ENCODE measurements at places on chromosomes 11 and 22.

DNA sequence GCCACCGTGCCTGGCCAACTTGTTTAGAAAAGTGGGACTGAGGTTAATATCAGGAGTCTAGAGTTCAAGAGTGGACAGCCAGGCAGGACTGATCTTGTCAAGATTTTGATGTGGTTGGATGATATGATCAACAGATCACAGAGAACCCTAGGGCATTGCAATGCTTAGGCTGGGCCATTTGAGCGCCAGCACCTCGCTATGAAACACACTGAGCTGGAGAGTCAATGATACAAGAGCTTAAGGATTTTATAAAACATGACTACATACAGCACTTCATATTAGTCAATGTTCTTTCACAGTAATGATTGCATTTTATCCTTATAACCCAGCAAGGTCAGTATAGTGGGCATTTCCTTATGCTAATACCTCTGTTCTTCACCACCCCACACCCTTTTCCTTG, 15.4 kb upstream of the PEX26 start:
- DNase-seq, result no peak

- no peak for DNase-seq
Observed at GRCh38 chr11:74681686-74682651, 49.3 kb downstream of the CHRDL2 start.

DNA sequence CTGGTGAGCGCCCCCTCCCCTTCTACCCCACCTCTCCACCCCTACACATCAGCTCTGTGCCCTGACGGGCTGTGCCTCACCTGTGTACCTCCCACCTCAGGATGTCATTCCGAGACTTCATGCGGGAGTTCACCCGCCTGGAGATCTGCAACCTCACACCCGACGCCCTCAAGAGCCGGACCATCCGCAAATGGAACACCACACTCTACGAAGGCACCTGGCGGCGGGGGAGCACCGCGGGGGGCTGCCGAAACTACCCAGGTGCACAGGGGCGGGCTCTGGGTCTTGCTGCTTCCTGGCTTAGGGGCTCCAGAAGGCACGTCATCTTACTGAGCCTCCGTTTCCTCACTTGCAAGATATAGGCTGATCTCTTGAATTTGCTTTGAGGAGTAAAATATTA, 6.8 kb downstream of the CAPN1 start:
- no peak for DNase-seq

DNA sequence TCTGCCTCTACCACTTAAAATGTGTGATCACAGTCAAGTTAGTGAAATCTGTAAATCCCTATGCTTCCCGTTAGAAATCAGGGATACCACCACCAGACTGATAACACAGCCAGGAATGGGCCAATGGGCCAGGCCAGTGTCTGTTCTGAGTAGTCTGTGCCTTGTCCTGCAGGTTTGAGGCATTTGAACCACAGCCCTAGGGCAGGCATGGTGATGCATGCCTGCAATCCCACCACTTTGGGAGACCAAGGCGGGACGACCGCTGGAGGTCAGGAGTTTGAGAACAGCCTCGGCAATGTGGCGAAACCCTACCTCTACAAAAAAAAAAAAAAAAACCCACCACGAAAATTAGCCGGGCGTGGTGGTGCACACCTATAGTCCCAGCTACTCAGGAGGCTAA, 12.1 kb upstream of the AHNAK start:
- DNase-seq, result no peak

- no peak for DNase-seq
Observed at GRCh38 chr11:130711193-130711592, 205.1 kb downstream of the SNX19 start.

GRCh38 chr11:65744026-65744698, 23.6 kb upstream of the RNASEH2C start:
- peak; percentile 12 for DNase-seq

DNA sequence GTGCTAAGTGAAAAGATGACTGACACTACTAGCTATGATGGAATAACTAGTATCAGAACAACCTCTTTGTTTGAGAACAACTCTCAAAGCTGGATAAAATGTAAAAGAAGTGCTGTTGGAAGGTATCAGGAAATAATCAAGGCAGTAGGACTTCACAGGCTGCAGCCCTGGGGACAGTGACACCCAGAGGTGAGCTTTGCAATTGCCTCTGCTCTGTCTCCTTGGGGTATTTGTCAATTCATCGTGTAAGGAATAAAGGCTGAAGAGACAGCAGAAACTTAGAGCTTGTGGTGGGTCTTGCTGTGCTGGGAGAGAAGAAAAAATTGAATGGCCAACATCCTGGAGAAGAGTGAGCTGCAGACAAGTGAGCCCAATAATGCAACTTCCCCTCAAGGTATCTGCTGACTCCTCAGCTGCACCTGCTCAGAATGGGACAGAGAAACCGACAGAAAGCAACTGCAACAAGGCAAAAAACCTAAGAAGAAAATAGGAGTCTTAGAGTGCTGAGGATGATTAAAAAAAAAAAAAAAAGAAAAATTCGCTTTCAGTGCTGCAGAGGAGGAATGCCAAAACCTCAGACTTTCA, 141.1 kb downstream of the RCN1 start:
- peak; percentile 9 for DNase-seq

DNA sequence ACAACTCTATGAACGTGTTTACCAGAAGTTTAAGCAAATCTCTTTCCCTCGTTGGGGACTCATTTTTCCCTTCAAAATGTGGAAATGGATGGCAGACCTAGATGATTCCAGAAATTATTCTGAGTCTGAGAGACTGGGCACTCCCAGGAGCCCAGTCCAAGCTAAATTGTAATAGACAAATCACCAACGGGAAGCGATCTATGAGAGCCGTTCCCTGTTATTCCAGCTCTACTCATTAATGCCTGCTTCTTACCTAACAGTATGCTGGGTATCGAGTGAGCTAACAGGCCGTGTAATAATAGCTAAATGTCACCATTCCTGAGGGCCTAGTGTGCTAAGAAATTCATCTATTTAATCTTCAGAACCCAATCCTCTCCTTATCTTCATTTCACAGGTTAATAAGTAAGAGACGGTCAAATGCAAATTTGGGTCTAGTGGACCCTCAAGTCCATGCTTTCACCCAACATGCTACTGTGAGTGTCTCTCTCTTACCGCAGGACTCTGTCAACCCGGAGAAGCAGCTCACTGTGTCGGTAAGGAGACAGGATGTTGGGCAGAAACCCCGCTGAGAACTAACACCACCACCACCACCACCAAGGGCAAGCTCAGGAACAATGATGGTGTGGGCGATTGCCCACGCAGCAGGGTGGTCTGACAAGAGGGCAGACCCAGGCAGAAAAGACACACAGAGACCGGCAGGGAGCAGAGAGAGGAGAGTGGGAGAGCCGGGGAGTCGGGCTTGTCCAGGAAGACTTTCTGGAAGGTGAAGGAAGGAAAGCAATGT, 57.1 kb upstream of the TIMP3 start:
- no peak for DNase-seq

DNA sequence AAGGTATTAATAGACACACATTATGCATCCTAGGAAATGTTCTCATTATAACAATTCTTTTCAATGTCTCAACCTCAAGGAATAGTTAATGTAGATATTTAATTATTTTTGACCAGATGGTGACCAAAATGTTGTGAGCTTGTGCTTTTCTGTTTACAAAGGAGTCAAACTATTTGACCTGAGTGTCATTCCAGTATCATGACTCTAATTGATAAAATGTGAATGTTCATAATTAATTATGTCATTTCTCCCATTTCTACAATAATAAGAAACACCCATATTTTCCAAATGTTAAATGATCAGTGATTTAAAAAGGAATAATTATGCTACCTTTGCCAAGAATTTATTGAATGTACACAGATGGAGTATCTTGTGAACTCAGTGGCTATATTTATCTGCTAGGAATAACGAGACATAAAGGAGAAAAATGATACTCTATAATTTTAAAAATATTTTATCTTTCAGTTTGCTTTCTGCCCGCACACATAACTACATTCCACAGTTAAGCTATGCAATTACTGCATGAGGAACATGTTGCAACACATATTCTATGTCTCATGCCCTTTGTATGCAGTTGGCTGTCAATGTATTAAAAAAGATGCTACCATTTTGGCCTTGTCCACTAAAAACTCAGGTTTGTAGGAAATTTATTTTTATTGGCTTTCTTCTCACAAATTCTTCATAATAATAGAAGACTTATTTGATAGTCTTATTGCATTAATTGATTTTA, 376.7 kb upstream of the CCDC179 start:
- no peak for DNase-seq

- no peak for DNase-seq
Observed at GRCh38 chr11:77441426-77441825, 32.5 kb downstream of the PAK1 start.

DNA sequence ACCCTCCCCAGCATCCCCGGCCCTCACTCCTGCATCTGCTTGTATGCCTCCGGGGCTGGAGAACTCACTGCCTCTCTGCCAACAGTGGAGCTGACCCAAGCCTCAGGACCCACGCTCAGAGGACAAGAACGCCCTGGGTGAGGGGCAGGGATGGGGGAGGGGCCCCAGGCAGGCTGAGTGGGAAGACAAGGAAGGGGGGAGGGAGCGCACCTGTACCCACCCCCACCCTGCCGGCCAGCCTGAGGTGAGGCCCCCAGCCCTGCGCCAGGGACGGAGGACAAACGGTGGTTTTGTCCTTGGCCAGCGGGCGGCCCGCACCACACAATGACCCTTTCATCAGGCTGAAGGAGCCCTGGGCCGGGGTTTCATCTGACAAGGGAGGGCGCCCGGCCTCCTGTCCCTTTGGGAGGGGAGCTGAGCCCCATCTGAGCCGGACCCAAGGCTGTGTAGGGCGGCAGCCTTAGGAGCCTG, 10.0 kb downstream of the WNT7B start:
- no peak for DNase-seq

DNA sequence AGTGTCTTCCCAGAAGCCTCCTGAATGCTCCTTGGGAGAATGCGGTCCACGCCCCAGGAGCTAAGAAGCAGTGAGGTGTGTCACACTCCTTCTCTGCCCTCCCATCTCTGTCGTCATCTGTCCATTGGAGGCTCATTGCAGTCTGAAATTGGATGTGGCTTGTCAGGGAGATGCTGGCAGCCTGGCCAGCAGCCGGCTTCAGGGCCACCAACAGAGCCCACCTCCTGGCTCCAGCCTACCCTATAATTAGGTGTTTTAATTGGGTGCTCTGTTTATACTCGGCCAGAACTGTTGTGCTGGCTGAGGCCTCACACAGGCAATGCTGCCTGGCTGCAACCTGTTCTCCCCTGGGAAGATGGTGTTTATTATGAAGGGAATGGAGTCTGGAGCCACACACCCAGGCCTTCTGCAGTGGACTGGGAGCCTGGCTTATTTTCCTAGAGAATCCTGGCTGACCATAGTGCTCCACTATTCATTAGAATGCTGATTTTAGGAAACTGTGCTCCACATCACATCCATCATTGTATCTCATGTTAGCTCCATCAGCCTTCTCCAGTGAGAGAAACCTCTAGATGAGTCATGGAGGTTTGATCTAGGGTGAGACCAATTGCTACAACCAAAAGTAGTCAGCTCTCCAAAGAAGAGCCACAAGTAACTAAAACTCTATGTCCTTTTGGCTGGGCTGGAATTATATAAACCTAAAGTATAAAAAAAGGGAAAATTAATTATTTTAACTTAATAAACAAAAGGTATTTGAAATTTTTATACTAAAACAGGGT, 86.8 kb upstream of the CRTAM start:
- DNase-seq, result no peak

DNA sequence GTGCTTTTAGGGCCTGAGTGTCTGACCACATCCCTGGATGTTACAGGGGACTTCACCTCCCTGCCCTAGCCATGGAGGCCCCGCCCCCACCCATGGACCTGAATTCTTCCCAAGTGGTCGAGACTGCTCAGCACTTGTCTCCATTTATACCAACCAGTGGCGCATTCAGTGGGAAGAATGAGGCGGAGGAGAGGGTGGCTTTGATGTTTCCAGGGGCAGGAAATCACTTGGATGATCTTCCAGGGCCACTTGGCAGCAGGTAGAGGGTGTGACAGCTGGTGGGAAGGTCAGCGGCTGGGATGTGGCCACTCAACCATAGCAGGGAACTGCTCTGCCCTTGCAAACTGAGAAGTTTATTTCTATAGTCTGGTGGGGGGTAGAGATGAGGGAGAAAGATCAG, 155.1 kb upstream of the BLID start:
- DNase-seq, result no peak

DNA sequence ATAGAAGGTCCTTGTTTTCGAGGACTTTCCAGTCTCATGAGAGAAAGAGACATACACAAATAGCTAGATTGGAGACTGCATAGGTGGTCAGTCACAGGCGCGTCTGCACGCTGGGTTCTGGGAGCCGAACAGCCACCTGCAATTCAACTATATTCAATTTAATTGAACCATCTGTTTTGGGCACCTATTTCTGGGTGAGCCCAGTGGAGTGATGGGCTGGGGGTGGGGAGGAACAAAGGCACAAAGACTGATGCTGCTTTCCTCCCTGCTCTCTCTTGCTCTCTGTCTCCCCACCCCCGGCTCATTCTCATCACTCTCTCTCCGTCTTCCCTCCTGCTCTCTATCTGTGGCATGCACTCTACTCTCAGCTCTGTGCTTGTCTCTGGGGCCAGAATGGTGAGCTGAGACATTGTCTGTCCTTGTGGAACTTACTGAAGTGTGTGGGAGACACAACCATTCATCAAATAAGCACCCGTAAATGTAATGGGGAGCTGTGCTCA, 48.1 kb upstream of the B3GAT1 start:
- no peak for DNase-seq

DNA sequence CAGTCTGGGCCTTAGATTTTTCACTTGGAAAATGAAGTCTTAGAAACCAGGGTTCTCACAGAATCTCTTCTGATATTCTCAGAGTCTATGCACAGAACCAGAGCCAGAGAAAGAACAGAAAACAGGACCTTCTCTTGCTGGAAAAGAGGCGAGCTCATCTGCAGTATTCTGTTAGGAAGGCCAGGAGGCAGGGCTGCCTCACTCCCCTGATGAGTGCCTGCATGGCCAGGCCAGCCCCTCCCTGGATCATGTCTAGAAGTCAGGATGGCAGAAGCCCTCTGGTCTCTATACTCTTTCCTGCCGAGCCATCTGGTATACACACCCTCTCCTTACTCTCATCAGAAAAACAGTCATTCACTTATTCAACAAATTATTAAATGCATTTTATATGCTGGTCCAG, 723 bp downstream of the OR51M1 start:
- DNase-seq, result no peak

DNA sequence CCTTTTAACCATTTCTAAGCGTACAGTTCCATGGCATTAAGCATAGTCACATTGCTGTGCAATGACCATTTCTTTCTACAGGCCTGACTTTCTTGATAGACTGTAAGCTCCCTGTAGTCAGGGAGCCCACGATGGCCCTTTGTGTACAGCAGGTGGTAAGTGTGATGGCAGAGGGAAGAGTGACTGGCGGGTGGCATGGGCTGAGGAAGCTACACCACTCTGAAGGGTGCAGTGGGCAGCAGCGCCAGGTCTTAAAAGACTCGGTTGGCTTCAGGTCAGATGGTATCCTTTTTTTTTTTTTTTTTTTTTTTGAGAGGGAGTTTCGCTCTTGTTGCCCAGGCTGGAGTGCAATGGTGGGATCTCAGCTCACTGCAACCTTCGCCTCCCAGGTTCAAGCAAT, 1.6 kb downstream of the PPM1F start:
- DNase-seq, result no peak

- DNase-seq, result no peak
Observed at GRCh38 chr11:44749189-44749588, 22.4 kb downstream of the TSPAN18 start.

- peak; percentile 84 for DNase-seq
Observed at GRCh38 chr11:66868726-66869566, 12.1 kb downstream of the LRFN4 start.

GRCh38 chr11:69200331-69201065, 44.8 kb downstream of the SMIM38 start:
- no peak for DNase-seq

GRCh38 chr11:8290081-8290810, 26.6 kb upstream of the LMO1 start:
- no peak for DNase-seq

GRCh38 chr22:29815580-29815979, 22.5 kb downstream of the ASCC2 start:
- no peak for DNase-seq

Measured in activated naive CD8-positive, alpha-beta T cell treated with anti-CD3 and anti-CD28 coated beads for 36 hours (primary cell).